ENCODE measurements at places on chromosomes 6 and 20.

DNA sequence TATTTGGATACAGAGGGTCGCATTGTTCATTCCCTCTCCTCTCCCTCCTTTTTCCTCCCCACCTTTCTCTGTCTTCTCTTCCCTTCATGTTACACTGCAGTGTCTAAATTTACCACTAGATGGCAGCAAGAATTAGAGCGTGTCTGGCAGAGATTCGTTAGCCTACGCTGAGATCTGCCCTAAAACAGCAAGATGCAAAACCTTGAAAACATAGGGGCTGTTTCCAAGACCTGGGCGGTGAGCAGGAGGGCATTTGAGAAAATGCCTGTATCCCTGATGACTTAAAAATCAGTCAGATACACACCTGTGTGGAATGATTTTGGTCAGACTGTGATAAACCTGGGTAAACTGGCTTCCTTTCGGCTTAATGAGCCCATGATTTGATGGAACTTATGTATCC lies 101.5 kb upstream of the ISM1 start:
- DNase-seq, result peak; percentile 3

DNA sequence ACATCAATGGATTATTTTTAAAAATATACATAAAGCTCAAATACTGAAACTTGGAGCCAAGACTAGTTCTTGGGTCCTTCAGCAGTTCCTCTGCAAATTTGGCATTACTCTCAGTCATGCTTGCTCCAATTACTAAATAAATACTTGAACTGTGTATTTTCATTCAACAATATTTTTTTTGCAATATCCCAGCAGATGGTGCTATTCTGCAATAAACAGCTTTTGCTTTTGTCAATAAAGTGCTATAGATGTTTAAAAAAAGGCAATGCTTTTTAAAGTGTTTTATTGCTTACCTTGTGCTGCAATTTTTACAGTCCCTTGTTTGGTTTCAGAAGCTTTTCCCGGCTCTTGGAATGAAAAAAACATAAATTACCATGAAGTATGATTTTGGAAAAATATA lies 243.4 kb downstream of the TRDN start:
- no peak for DNase-seq

DNA sequence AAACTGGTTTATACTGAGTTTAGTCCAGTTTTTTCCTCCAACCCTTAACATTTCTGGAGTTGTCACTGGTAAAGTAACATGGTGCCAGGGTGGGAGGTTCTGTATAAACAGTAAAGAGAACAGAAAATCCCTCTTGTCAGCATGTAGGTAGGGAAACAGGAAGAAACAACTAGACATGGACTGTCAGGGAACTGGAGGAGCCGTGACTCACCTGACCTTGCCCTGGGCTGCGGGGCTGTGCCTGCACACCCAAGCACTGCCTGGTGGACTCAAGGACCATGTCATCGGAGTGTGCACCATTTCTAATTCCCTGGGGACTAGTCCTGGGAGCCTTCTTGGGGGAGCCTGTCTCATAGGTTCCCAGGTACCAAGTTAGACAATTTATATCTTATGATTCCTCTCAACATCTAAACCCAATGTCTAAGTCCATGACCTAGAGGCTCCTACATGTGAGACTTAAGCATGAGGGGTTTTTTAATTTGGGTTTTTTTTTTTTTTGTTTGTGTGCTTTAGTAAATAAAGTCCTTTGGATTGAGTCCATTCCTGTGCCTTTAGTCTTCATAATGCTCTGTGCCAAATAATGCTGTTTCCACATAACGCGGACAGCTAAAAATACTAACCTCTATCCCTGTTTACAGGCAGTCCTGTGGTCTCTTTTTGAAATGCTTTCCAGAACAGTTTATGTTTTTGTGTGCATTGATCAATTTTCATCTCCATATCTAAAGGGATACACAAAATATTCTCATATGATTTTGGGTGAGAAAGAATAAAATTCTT lies 136.9 kb upstream of the SUPT3H start:
- no peak for DNase-seq

GRCh38 chr6:37799263-37799644 lies 20.3 kb upstream of the ZFAND3 start:
- no peak for DNase-seq

- DNase-seq, result no peak
Observed at GRCh38 chr6:149843051-149843633, 21.0 kb downstream of the LRP11 start.

- peak; percentile 13 for DNase-seq
Observed at GRCh38 chr6:89242574-89243330, 25.6 kb upstream of the GABRR1 start.
